ENCODE measurements at places on chromosomes 2 and 18. TPM values are rescaled to one million over a fixed set of nuclear protein-coding genes. Genes with fewer than 3 reads are reported as not detected.

The IMMT gene
- 79.4 TPM for polyA plus RNA-seq

DNA sequence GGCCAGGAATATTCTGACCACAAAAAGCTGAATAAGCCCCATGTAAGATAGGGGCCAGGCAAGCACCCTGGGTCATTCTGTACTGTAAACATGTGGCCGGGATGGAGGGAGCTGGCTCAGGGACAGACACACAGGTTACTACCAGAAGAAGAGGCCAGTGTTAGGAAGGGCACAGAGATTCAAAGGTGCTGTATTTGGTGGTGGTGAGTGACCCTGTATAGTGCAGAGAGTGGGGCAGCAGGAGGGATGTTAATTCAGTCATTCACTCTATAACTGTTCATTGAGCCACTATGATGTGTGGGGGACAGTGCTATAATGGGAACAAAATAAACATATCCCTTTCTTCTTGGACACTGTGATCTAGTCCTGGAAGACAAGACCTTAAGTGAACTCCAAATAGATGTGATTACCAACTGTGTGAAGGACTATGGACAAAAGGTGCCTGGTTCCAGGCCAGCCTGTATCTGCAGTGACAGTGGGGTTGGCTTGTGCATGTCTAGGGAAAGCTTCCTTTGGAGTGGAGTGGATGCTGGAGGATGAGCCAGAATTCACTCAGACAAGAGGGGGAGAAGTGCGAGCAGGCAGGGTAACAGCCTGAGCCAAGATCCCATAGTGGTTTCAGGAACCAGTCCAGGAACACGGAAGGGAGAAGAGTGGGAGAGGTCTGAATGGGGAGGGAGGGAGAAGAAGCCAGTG is 8.3 kb downstream of the MOCOS start:
- DNase-seq, result no peak

DNA sequence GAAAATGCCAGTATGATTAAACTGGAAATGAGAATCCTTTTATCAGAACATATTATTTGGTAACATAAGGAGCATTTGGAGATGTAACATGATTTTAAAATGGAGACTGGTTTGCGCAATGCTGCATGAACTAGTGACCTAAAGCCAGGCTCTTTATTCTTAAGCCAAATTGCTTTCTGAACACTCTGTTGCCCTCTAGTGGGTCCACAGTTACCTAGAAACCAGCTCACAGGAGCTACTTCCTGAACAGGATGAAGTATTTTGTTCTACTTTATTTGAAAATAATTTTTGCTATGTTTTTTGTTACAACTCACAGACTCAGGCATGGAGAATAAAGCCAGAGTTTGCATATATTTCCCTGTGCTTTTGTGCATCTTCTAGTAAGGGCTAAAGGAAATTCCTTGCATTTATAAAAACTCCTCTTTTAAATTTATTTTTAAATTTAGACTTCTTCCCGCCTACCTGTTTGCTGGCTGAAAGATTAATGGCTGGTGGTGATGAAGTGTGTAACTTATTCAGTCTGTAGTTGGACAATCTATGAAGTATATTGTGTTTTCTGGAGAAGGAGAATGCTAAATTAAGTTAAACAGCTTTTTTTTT is 146.7 kb downstream of the PARD3B start:
- peak; percentile 72 for DNase-seq

DNA sequence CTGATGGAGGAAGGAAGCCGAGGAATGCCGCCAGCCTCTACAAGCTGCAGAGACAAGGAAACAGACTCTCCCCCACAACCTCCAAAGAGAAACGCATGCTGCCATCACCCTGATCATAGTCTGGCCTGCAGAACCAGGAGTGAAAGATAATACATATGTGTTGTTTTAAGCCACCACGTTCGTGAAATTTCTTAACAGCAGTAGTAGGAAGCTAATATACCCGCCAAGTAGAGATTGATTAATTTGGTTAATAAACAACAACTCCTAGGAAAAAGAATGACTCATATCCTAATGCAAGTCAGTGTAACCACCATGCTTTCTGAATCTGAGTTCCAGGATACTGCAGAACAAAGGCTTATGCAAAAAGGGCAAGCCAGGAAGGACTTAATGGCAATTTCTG is 36.6 kb downstream of the LONRF2 start:
- DNase-seq, result no peak

Measured in foreskin keratinocyte (primary cell).